ENCODE measurements at places on chromosomes 5 and 9.

DNA sequence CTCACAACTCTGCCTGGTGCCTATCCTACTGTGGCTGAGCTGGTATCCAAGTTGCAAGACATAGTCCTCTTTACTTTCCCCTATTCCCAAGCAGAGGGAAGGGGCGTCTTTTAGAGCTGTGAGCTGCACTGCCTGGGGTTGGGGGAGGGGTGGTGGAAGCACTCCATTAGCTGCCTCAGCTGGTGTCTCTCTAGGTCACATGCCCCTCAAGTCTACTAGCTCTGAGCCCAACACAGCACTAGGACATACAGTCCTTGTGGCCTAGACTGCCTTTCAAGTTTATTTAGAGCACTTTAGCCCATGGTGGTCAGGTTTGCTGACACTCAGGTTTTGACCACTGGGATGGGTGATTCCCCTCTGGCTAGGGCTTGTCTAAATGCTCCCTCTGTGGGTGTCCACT, 54.7 kb downstream of the SREK1 start:
- no peak for DNase-seq

GRCh38 chr9:89952401-89952800, 347.6 kb downstream of the GADD45G start:
- no peak for DNase-seq

GRCh38 chr5:58248221-58248620, 211.7 kb downstream of the PLK2 start:
- DNase-seq, result no peak

DNA sequence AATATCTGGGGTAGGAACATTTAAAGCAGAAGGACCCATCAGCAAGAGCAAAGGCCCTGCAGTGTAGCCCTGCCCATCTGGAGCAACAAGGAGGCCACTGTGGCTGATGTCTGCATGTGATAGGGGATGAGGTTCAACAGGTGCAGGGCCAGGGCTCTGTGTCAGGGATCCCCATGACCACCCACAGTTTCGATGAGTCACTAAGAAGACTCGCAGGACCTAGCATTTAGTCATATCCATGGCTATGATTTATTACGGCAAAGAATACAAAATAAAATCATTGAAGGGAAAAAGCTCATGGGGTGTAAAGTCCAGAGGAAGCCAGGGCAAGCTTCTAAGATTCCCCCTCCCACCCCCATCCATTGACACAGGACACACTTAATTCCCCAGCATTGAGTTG, 188.6 kb downstream of the ADGRV1 start:
- no peak for DNase-seq

- DNase-seq, result no peak
These were observed 1869.8 kb downstream of the MAT2B start for GRCh38 chr5:165375201-165375600.

GRCh38 chr5:158538506-158539074, 561.1 kb downstream of the EBF1 start:
- DNase-seq, result no peak

DNA sequence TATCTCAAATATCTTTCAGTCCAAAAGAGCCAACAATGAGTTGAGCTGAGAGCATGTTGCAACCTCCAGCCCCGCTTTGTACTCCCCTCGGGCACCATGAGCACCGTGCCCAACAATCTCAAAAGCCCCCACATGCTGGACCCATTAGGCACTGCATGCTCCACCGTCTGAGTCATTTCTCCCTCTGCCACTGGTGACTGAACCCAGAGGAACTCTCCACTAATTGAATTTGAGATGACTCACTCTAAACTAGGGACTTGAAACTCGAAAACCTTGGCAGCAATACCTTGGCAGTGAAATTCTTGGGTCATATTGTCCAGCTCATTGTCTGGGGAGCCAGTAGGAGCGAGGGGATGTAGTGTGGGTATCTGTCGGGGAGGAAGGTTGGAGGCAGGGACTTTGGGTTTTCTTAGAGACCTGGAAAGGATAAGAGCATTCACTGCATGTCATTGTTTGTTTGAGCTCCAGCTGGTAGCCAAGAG, 49.9 kb upstream of the SLIT3 start:
- peak; percentile 97 for DNase-seq

Data from AG09309 (cell line).